Amygdala (tissue), 56 donors: ENCODE measurements at places on chromosomes 5 and 9.

DNA sequence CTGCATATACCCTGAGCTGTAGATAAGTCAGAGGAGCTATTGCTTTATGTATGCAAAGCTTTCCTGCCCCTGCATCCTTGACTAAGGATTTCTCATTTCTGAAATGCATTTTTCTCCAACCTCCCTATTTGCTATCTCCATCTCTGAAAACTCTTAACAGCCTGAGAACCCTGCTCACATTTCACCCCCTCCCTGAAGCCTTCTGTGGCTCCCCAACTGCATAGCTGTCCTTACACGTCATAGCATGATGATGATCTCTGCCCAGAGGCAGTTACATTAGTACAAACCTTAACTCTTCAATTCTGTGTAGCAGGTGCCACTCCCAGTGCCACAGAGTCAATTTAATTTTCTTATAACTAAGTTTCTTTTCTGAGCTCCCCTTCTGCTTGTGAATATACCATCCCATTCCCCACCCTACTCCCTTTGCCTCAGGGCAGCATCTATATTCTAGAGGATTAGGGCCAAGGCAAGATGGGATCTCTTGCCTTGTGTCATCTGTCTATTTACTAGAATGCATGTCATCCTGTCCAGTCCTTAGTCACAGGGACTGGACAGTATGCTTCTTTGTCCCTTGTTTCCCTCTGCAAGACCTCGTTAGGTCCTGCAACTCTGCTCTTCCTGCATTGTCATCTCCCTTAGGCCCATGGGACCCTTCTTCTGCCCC, 149.7 kb upstream of the SPRY4 start:
- no peak for DNase-seq

DNA sequence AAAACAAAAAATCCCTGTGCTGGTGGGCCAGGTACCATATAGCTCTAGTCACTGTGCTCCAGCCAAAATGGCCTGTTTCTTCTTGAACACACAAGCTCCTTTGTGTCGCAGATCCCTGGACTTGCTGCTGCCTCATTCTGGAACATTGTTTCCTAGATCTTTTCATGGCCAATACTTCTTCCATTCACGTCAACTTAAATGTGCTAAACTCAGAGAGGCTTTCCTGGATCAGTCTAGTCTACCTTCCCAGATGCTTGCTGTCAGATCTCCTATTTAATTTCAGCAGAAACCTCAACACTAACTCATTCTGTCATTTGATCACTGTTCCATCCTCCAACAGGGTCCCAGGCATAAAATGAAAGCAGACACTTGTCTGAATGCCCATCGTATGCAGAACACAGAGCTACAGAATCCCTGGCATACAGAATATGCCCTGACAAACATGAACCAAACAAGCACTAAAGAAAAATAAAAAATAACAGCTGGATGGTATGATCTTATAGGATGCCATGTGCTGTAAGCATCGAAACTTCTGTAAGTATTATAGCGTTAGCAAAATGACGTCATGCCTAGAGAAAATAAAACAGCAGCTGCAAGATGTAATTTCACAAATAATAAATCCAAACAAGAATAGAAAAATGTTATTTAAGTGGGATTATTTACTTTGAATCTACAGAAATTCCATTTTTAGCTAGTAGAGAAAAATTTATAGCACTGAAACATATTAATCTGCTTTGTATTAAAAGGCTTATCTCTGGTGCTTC, 403.7 kb upstream of the DAP start:
- DNase-seq = no peak

DNA sequence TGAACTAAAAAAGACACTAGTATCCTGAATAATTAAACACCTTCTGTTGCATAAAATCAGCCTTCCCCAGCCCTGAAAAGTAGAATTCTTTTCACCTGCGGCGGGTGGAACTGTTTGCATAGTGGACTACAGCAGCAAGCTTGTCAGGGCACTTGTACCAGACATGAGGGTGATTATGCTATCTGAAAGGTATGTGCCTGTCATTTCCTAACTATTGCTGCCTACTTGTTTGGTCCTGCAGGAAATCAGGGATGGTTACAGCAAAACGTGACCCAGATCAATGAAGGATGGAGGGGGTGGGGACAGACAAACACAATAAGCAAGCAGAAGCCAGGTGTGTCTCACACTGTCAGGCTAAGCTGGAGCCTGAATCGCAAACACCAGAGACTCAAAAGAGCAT, 385.6 kb downstream of the MLLT3 start:
- DNase-seq = no peak

DNA sequence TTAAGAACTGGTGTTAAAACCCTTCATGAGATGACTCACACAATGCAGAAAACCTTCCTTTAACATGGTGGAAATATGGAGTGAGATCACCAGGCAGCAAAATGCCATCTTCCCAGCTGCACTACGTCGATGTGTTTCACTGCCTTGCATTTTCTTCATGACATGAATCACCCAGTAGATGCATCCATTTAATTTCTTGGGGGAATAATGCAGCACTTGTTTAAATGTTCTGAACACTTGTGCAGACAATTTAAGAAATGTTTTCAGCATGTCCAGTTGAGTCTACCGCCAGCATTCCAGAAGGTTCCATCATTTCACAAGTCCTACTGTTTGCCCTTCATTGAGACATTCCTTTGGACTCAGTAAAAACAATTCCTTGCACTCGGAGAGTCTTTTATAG, 81.6 kb downstream of the ADAMTS16 start:
- DNase-seq = no peak

DNA sequence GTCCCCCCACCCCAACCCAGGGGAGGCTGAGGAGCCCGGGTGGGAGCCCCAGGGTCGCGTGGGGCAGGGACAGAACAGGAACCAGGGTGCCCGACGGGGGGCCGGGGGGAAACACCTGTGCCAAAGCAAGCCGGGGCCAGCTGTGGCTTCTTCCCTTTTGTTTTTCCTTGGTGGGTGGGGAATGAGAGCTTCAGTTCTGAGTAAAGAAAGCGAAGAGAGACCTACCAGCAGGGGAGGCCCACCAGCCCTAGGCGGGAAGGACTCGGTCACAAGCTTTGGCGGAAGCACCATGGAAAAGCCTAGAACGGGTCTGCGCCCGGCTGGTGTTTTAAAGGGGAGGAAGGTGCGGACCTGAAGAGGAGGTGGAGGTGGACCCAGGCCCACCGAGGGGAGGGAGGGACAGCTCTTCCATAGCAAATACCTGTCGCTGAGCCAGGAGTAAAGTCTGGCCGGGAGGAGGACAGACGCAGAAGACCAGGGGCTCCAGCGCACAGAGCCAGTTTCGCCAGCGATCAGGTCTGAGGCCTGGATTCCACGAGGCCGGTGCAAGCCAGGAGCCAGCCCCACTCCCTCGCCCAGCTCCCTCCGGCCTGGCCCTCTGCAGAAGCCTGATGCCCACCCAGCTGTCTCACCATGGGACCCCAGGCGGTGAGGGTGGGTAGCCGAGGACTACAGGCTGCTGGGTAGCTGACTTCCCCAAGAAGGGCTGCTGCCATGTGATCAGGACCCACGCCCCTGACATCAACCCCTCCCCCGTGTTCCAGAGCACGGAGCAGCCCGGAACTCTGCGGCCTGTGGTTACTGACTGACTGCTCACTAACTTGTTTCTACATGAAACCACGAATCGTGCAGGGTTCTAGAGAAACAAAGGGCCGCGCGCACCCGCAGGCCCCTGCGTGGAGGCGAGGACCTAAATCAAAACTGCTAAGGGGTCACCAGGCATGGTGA, 849 bp upstream of the MGAT1 start:
- DNase-seq = peak; percentile 16

DNA sequence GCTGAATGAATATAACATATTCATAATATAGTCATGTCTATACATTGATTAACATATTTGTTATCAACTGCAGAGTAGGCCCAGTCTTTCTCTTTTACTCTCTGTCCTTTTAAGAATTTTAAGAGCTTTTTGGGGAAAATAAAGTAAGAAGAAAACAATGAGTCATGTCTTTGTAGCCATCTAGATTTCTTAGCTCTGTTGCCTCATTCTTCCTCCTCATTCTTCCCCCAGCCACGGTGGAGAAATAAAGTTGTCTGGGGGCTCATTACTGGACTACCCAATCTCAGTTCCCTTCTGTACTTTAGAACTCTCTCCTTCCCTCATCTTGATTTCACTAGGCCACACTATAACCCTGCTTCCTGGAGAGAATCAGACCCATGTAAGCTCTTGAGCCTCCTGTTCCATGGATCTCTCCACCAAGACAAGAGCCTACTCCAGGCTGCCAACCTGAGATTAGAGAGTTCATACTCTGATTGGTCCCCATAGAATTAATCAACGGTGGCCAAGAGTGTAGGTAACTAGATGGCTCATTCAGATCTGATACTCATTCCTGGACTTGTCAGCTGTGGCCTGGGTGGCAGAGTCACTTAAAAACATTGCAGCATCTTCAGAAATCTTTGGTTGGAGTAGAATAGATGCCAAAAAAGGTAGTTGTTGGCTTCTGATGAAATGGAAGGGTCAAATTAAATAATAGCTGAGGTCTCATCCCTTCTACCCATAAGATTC, 44.2 kb downstream of the ITGA1 start:
- no peak for DNase-seq

DNA sequence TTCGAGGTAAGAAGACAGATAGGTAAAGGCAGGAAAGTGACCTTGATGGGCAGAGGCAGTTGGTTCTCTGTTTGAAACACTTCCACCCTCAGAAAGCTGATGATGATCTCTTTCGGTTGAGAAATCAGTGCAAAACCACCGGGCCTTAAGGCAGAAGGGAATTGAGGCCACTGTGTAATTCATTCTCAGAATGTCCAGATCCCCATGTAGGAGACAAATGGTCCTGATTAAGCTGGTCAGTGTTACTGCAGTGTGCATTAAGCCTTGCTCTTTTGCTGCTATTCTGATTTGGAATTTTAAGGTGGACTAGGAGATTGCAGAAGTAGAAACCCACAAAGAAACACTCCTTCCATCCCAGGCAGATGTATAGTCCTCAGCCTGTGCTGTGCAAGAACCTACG, 255.2 kb downstream of the ARHGAP26 start:
- DNase-seq = no peak

- no peak for DNase-seq
These were observed 18.2 kb downstream of the ADRB2 start for GRCh38 chr5:148844433-148845280.
